ENCODE measurements at places on chromosomes 1 and 21.

DNA sequence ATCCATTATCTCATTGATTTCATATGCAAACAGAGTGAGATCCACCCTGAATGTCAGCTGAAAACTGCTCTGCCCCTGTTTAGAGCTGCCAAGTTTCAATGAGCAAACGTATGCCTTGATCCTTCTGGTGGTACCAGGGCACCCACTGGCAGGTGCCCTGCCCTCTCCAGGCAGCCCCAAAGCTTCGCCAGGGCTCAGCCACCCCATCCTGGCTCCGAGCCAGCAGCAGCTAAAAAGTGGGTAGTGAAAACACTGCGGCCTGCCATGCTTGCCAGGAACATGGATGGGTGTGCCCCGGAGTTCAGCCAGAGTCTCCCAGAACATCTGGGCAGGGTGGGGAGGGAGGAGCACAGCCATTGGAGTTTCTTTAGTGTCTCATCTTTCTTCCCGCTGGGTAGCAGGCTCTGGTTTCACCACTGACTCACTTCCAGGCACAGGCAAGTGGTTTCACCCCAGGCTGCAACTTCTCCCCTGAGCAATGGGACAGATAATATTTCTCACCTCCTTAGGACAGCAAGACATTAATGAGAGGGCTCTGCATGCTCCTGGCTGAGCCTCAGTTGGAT lies 8.1 kb upstream of the LMX1A start:
- no peak for DNase-seq

GRCh38 chr1:203323587-203323986 lies 18.3 kb downstream of the BTG2 start:
- DNase-seq = no peak

DNA sequence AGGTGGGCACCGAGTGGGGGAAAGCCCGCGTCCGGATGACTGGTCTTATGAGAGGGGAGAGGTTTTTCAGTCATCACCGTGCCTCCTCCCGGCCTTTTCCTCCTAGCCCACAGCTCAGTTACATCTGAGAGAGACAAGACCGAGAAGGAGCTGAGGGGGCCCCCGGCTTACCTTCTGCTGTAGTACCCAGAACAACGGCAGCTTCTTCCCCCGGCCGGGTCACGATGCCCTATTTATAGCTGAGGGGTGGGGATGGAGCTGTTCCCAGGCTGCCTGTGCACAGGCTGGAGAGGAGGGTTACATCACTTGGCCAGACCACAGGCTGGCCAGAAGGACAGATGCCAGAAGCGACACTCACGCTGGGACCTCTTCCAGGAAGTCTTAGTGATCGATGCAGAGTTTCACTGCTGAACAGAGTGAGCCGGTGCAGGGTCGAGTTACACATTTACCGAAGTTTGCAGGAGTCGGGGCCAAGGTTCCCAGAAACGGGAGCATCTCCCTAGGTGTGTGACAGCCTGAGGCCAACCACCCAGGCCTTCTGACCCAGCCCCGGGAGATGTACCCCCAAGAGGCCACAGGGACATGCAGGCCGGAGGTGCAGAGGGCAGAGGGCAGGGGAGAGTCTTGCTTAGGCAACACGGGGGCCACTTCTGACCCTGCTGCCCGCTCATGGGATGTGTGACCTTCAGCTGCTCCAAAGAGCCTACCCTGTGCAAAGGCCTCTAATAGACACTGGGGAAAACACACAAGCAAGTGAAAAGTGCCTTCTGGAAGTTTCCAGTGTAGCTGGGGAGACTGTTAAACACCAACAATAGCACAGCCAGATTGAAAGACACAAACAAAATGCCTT lies at the start of gene AGT:
AGT (minus strand) TSS at position 208 of the 850 bp plus-strand sequence. CDS start 3,299 bp downstream, outside the sequence.
- no peak for DNase-seq

GRCh38 chr1:100719490-100719889 lies at the start of gene VCAM1:
Gene VCAM1, plus strand, starts transcription at chr1:100719742. Its CDS starts 119 bp downstream, at chr1:100719861.
- DNase-seq = no peak

GRCh38 chr1:116329524-116330341 lies 43.3 kb upstream of the ATP1A1 start:
- DNase-seq = no peak

DNA sequence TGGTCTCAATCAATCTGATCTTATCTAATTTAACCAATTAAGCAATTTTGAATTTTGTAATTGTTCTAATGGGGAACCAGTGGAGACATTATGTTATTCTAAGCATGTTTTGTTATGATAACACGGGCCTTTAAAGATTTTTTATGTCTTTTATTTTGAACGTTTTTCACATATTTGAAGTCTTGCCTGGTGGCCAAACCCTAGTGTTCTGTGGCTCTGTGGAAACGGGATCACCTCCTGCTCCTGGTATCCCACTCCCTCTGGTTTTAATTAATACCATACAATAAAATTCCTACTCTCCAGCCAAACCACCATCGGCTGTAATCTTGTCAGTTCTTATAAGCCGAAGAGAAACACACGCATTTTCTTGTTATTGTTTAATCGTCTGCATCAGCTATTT lies 22.9 kb upstream of the LMO4 start:
- DNase-seq = no peak

DNA sequence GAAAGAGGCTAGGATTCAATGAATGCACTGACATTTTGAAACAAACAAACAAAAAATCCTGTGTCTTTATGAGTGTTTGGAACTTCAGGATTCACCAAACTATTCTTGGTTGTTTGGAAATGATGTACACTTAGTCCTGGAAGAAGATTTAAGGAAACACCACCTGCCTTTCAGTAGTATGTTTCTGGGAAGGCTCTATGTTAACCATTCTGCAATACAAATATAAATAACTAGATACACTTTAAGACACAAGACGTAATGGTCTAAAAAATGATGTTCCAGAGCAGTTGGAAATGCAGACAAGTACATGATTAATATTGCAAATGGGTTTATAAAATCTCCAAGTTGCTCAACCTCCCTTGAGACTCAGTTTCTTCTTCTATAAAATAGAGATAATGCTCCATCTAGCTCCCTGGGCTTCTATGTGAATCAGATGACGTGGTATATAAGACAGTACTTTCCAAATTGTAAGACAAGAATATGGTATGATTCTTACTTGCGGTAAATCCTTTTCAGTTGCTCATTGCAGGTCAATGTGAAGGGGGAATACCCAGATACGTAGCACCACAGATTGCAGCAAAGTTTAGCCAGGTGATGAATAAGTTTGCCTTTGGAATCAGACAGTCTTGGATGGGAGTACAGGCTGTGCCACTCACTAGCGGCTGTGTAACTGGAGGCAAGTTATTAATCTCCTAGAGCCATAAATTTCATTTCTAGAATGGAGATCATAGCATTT lies 224.8 kb upstream of the SGIP1 start:
- DNase-seq = no peak

DNA sequence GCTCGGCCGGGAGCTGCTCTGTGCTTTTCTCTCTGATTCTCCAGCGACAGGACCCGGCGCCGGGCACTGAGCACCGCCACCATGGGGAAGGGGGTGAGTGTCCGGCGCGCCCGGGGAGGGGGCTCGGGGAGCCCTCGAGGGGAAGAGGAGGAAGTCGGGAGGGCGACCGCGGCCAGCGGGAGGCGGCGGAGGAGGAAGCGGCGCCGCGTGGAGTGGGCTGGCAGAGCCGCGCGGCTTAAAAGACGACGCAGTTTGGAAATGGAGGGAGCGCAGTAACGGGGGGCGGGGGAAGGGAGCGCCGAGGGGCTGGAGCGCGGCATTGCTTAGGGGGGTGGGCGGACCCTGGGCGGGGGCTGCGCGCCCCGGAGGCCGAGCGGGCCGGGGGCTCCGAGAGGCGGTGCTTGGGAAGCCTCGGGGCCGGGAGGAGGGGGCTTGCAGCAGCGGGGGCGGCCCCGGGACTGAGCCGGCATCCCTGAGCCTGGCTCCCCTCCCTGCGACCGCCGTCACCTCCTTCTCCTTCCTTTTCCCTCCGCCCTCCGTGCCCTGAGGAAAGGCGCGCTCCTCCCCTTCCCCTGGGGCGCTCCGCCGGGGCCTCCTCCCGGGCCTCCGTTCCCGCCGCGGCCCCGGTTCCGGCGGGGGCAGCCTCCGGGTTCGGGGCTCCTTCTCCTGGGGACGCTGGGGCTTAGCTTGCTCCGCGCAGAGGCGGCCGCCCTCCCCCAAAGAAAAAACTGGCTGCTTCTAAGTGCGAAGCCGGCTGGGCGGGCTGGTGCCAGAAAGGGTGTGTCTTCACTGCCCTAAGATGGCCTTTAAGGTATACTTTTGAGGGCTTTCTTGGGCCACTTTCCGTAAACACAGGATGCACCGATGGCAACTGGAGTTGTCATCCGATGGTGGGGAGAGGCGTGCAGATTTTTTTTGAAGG lies 648 bp downstream of the ATP1A1 start:
- DNase-seq = peak; percentile 17

DNA sequence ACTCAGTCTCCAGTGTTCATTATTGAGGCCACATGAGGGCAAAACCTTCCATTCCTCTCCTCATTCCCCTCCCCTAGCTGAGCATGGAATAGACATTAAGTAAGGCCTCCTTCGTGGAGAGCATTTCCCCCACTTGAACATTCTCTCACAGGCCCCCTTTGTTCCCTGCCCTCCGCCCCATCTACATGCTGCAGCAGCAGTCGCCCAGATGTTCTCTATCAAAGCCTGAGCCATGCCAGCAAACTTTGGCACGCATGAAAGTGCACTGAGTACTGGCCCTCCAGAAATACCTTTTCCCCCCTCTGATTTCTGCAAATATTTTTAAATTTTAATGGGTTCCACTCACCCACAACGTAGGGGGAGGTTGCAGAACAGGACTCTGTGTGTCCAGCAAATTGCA lies 20.9 kb upstream of the GORAB start:
- DNase-seq = no peak

DNA sequence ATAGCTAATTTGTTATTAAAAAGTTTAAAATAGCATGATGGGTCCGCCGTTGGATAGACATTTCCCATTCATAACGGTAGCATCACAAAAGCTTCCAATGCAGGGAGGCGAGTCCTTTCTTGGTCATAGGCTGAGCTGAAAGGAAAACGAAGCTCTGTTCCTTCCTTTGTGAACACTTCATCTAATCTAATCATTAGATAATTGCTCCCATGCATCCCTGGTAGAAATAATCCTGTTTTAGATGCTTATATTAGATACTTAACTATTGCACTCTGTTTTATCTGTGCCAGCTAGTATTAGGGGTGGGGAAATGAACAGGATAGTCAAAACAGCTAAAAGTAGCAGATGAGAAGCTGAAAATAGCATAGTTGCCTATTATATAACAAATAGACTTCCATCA lies 215.0 kb downstream of the SLC35F3 start:
- DNase-seq = no peak

GRCh38 chr1:155379180-155379579 lies 58.5 kb downstream of the RUSC1 start:
- DNase-seq = no peak

GRCh38 chr1:67700692-67701410 lies 15.8 kb downstream of the GADD45A start:
- DNase-seq = no peak

DNA sequence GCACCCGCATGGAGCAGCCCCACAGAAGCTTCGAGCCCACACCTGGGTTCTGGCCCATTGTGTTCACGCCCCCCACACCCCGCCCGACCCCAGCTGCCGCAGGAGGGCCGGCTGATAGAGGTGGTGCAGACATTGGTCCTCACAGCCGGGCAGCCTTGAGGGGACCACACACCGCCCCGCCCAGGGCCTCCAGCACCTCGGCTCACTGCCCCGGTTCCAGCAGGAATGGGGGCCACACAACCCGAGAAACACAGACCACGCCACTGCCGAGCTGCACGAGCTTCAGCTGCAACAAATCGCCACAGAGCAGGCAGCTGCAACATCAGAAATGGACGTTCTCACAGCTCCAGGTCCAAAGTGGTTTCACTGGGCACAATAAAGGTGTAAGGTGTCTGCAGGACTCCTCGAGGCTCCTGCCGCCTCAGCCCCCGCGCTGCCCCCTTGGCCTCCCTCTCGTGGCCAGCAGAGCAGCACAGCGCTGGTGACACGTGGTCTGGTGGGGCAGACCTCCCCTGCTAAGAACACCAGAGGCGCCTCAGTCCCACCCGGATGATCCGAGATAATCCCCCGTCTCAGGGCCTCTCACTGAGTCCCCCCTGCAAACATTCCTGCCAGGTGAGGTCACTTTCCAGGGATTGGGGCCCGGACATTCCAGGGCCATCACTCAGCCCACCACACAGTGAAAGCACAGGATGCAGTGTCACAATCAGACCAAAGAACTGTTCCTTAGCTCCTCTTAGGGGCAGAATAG lies 62.3 kb upstream of the ADARB1 start:
- DNase-seq = no peak

DNA sequence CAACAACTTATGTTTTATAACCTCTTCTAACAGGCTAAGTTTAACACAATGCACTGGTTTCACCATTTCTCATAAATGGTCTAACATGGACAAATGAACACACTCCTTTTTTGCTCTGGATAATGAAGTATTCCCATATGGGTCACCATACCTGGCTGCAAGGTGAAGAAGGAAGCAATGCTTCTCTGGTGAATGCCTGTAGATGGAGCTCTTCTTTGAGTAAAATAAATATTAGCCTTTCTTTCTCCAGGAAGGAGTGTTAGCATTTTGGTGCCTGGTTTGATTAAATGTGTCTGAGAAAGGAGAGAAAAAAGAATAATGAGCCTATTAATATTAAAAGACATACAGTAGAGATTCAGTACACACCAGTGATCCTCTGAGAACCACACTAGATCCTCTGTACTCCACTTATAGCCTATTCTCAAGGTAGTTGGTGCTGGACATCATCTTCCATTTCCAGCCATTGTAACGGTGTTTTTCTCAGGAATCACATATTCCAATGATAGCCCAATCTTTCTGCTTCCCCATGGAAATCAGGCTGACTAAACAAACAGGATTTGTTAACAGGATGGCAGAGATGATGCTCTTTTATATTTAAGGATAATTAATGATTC lies 17.6 kb downstream of the MTFR1L start:
- no peak for DNase-seq

- no peak for DNase-seq
Measured at GRCh38 chr1:64956733-64957441, 9.5 kb downstream of the JAK1 start.

- DNase-seq = no peak
Measured at GRCh38 chr1:230077436-230078213, 10.6 kb downstream of the GALNT2 start.

GRCh38 chr21:35575280-35575915 lies 484.9 kb downstream of the SETD4 start:
- DNase-seq = no peak

GRCh38 chr1:209493559-209493958 lies 90.0 kb upstream of the CAMK1G start:
- no peak for DNase-seq

DNA sequence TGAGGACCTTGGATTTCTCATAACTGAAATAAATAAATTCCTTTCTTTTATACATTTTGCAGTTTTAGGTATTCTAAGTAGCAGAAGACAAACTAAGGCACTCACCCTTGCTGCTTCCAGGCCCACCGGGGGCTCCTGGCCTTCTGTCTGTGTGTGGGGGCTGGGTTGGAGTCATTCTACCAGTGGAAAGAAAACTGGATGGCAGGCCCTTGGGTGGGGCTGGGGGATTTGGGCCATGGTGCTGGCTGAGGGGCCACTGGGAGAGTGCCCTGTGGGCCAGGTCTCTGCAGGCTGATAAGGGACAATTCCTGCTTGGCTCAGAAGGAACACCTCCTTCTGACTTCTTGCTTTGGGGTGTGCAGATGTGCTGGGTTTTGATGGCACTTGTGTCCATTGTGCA lies 54.0 kb upstream of the CSF3R start:
- DNase-seq = no peak
